ENCODE measurements at places on chromosomes 3 and 15. TPM values are rescaled to one million over a fixed set of nuclear protein-coding genes. Genes with fewer than 3 reads are reported as not detected.

Gene LNP1
- 1.7 TPM for total RNA-seq

Gene PARP9
- 48.8 TPM for total RNA-seq

Gene APOD
- total RNA-seq = 2.9 TPM

Gene BFSP2
- total RNA-seq = 3.6 TPM

Gene GLT8D1
- 46.0 TPM for total RNA-seq

All from thymus (tissue), 14 donors.